Breast epithelium (tissue), 4 donors: ENCODE measurements at places on chromosomes 5 and 9.

GRCh38 chr5:61817472-61818326, 485.6 kb downstream of the ZSWIM6 start:
- H3K27ac ChIP-seq = no peak overlapping the region
- no peak overlapping the region for H3K4me3 ChIP-seq
- no peaks in the 10 kb centered on the region for H3K4me1 ChIP-seq
- H3K36me3 ChIP-seq = no peaks in the 10 kb centered on the region
- peak; percentile 24 for DNase-seq

DNA sequence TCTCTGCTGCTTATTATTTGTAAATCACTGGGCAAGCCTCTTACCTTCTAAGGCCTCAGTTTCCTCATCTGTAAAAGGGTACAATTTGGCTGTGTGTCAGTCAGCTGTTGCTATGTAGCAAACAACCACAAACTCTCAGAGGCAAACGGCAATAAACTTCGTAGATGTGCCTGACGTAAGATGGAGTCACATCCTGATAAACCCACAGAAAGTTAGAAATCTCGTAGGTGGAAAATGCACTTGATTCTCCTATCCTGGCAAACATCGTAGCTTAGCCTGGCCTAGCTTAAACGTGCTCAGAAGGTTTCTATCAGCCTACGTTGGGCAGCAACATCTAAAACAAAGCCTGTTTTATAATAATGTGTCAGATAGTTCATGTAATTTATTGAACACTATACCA, 35.0 kb upstream of the UNC5A start:
- no peaks in the 10 kb centered on the region for H3K4me1 ChIP-seq
- H3K27me3 ChIP-seq = peaks cover 35% of the 10 kb centered on the region
- no peak overlapping the region for H3K27ac ChIP-seq
- no peak for DNase-seq

DNA sequence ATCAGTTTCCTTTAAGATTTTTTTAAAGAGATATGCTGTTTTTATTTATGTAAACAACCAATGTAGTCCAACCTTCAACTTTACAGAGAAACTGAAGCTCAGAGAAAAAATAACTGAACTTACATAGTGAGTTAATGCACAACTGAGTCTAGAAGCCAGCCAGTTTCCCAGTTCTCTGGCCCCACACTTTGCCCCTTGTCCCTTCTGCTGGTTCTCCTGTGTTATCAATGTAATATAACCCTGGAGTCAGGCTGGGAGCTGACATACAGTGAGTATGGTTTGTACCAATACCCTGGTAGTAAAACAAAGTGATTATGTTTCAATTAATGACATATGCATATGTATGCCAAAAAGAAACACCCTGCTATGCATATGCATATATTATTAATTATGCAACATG, 32.2 kb upstream of the GRIA1 start:
- H3K36me3 ChIP-seq = no peaks in the 10 kb centered on the region
- no peak overlapping the region for H3K27ac ChIP-seq
- DNase-seq = no peak
- no peaks in the 10 kb centered on the region for H3K4me1 ChIP-seq
- no peaks in the 10 kb centered on the region for H3K27me3 ChIP-seq

DNA sequence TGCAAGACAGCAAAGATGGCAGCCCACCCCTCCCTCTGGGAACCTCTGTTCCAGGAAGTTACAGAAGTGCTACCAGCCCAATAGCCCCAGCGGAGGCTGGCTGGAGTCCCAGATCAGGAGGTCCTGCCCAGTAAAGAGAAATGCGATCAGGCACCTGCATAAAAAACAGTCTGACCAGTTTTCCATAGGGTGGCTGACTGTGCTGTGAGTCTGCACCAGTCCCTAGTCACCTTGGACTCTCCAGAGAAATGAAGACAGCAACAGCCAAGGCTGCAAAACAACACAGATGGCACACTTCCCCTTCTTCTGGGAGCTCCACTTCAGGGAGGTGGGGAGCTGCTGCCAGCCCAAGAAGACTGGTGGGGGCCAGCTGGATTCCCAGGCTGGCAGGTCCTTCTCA, 265.5 kb upstream of the PCSK5 start:
- no peaks in the 10 kb centered on the region for H3K36me3 ChIP-seq
- no peaks in the 10 kb centered on the region for H3K4me1 ChIP-seq
- H3K27me3 ChIP-seq = peaks cover 3% of the 10 kb centered on the region
- H3K27ac ChIP-seq = no peak overlapping the region

- no peaks in the 10 kb centered on the region for H3K27me3 ChIP-seq
- no peak overlapping the region for H3K27ac ChIP-seq
- no peak for DNase-seq
- no peaks in the 10 kb centered on the region for H3K4me1 ChIP-seq
Measured at GRCh38 chr5:2538169-2538568, 213.3 kb downstream of the IRX2 start.
